Hair follicular keratinocyte (primary cell): ENCODE measurements at places on chromosomes 3 and 15. TPM values are rescaled to one million over a fixed set of nuclear protein-coding genes. Genes with fewer than 3 reads are reported as not detected.

Gene ALS2CL
- total RNA-seq: 41.9 and 89.0 TPM in 2 replicates

Gene ACAD9
- total RNA-seq: 27.6 and 39.4 TPM in 2 replicates

Gene CDV3
- total RNA-seq: 137 and 143 TPM in 2 replicates

Gene PCOLCE2
- 2.9 and 4.1 TPM in 2 replicates for total RNA-seq

Gene PRSS50
- total RNA-seq: not detected in 2 replicates

Gene HGD
- total RNA-seq: not detected in 2 replicates

Gene LRRIQ4
- not detected in 2 replicates for total RNA-seq

Gene TRPM1
- total RNA-seq: not detected in 2 replicates

Gene ZNF80
- total RNA-seq: not detected in 2 replicates

Gene SENP2
- total RNA-seq: 19.2 and 20.0 TPM in 2 replicates

Gene CHMP2B
- total RNA-seq: 34.1 and 36.3 TPM in 2 replicates

Gene MYL3
- total RNA-seq: not detected in 2 replicates
